Stimulated activated CD8-positive, alpha-beta memory T cell treated with anti-CD3 and anti-CD28 coated beads, Interleukin-15, amount 100 ng/mL, for 24 hours (primary cell): ENCODE measurements at places on chromosomes 3 and 15.

DNA sequence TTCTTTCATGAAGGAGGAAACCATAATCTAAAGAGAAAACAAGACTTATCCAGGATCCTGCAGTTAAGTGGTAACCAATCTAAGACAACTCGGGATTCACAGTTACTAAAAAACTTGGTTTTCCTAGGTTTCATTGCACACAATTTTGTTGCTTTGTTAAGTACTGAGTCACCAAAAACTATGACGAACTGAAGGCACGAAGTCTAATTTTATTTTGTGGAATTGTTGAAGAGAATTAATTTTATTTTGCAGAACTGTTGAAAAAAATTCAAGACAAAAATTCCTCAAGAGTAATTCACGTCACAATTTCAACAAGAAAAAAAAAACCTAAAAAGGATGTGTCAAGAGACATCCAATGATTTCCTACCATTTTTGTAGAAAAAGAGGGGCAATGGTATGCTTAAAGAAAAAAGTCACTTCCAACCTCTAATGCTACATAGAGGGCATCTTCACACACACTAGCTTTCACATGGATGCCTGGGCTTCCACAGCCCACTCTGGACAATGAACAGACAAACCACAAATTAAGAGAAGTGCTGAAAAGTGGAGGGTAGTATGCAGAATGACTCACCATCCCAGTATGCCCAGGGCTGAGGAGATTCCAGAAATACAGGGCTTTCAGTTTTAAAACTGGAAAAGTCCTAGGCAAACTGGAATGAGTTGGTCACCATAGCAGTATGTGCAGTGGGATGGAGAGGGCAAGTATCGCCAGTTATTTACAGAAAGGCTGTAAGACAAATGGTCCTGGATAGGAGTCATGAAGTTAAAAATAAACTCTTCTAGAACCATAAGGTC lies 29.2 kb downstream of the PLOD2 start:
- DNase-seq = no peak

DNA sequence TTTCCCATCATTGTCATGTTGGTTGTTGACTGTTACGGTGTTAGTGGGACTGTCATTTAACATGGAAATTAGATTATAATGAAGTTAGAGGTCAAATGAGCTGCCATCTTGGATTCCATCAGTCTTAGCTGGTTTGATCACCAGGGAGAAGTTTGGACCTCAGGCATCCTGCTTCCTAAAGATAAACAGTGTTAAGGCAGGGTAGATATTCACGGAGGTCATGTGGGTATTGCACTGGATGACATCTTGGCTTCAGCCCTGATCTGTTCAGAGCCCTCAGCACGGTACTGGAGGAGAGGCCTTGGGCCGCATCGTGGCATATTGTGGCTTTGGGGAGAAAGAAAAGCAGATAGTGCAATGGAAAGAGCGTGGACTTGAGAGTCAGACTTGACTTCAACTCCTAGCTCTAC lies 11.1 kb upstream of the MUC20 start:
- no peak for DNase-seq

- no peak for DNase-seq
These were observed 202.3 kb upstream of the PROK2 start for GRCh38 chr3:71987089-71987735.

DNA sequence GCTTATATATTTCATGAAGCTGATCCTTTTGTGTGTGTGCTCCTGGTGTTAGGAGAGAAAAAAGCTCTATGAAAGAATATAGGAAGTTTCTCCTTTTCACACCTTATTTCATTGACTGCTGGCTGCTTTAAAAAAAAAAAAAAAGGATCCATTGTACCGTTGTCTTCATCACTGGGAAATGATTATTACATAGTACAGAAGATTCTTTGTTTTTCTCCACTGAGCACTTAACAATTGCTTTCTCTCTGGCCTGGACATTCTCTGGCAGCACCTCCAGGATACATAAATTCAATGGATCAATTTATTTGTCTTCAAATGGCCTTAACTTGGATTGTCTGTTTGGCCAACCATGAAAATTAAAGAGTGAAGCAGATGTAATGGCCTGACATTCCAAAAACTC lies 37.2 kb downstream of the DPH3 start:
- DNase-seq = no peak

GRCh38 chr3:171781711-171782127 lies 28.6 kb downstream of the PLD1 start:
- no peak for DNase-seq

DNA sequence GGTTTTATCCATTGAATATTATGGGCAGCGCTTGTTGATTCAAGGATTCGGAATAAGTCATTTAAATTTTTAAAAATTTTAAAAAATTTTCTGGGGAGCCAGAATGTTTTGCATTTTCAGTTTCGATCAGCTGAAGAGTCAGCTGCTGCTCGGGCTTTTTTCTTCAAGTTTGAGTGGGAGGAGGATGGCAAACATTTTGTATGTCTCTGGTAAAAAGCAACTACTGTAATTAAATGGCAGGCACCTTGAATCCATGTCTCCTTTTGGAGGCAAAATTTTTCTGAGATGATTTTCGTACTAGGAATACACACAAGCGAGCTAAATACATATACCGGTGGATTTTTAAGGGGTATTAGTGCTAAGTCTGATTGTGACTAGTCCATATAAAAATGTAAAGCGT lies 612 bp downstream of the C3orf38 start:
- no peak for DNase-seq

DNA sequence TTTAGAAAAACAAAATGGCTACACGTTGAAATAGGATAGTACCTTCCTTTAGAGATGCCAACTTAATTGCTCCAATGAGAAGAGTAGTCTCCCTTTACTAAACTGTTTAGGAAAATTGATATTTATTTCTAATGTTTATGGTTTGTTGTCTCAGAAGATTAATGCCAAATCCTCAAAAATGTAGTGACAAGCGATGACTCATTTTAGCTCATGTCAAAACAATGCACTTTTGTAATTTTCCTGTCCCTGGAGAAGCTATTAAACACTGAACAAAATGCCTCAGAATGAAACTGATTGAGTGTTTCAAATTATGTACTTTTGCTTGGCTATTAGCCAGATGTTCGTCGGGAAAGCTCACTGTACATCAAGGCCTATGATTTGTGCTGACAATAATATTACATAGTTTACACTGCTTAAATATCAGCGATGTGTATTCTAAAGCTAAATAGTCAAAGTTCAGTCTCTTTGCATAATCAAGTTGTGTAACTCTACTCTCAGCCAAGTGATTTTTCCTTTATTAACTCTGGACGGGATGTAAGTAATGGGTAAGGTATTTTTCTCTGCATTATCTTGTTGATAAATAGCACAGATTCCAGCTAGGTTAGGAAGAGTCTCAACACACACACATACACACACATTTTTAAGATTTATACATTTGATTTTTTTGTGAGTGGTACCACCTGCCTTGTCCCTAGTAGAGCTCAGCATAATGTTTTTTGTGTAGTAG lies 83.7 kb downstream of the CMSS1 start:
- DNase-seq = no peak

DNA sequence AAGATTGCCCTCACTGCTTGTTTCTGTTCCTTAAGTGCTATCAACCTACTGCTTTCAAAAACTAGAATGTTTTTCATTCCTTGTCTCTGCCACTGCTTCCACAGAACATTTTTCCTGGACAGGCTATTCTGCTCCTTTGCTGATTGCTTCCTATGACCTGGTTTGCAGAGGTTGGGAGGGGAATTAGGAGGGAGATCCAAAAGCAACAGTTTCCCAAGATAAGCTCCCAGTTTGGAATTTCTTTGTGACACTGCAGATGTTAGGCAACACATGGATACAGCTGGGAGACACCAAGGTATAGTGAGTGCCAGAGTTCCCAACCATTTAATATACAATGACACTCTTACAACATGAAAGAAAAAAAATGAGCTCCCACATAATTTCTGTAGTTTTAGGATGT lies 1036.5 kb downstream of the ROBO2 start:
- DNase-seq = no peak

- no peak for DNase-seq
These were observed 60.9 kb downstream of the ARNT2 start for GRCh38 chr15:80464951-80465625.

- no peak for DNase-seq
These were observed 132.2 kb upstream of the GOLGA6L4 start for GRCh38 chr15:84103345-84103744.

DNA sequence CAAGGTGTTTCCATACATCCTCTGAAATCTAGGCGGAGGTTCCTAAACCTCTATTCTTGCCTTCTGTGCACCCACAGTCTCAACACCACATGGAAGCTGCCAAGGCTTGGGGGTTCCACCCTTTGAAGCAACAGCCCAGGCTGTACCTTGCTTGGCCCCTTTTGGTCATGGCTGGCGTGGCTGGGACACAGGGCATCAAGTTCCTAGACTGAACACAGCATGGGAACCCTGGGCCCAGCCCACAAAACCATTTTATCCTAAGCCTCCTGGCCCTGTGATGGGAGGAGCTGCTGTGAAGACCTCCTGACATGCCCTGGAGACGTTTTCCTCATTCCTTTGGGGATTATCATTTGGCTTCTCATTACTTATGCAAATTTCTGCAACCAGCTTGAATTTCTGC lies 739.0 kb upstream of the NECTIN3 start:
- no peak for DNase-seq

DNA sequence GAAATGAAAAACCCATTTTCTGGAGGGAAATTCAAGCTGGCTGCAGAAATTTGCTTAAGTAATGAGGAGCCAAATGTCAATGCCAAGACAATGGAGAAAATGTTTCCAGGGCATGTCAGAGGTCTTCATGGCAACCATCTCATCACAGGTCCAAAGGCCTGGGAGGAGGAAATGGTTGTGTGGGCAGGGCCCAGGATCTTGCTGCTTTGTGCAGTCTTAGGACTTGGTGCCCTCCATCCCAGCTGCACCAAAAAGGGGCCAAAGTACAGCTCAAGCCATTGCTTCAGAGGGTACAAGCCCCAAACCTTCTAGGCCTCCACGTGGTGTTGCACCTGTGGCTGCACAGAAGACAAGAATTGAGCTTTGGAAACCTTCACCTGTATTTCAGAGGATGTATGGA lies 59.3 kb downstream of the POMGNT2 start:
- DNase-seq = no peak
